ENCODE measurements at places on chromosomes 6 and 20.
A peak's percentile ranks its signal among the peaks of the same experiment; 100 is the strongest.

GRCh38 chr6:132820629-132821381 is 6.4 kb downstream of the RPS12 start:
- peak; percentile 9 for DNase-seq

DNA sequence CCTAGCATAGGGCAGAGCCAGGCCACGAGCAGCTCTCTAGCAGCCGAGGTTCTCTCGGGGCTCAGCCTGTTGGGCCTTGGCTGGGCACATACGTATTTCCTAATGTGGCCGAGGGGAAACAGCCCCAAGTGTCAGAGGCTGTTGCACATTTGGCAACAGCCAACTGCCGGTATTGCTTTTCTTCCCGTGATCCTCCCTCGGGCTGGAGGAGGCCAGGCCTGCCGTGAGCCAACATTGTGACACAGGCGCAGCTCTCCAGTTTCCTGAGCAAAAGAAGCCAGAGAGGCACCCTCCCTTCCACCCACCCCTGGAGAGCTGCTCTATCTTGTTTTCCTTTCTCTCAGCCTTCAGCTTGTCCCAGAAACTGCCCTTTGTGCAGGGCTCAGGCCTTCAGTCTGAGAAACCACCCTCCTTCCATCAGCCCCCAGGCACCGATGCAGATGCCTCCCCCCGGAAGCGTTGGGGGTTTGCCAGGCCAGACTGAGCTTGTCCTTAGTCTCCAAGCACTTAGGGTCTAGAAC is 5.1 kb upstream of the BPI start:
- no peak for DNase-seq

DNA sequence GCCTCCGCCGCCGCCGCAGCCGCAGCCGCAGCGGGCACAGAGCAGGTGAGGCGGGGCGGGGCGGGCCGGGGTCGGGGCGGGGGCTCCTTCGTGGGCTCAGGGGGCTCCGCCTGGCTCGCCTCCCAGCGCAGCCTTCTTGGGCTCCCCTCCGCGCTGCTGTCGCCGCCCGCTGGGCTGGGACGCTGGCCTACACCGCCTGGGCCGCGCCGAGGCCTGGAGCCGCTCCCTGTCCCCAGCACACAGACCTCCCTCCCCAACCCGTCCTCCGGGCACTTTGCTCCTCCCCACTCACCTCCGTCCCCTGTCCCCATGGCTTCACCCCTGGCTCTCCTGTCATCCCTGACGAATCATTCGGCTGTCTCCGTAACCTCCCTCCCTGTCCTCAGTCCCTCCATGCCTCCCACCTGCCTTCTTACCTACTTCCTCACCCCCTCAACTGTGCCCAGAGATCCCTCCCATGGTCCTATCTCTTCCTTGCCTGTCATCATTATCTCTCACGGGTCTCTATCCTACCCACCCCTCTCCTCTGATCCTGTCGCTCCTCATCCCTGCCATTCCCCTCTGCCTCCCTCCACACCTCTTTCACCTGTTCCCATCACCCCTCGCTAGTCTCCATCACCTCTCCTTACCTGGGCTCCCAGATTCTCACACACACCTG is 512 bp downstream of the TTBK1 start:
- DNase-seq: no peak

GRCh38 chr20:64256282-64256935 is 861 bp downstream of the PCMTD2 start:
- peak; percentile 7 for DNase-seq

- no peak for DNase-seq
These were observed 121.4 kb upstream of the TCF21 start for GRCh38 chr6:133767357-133767970.

DNA sequence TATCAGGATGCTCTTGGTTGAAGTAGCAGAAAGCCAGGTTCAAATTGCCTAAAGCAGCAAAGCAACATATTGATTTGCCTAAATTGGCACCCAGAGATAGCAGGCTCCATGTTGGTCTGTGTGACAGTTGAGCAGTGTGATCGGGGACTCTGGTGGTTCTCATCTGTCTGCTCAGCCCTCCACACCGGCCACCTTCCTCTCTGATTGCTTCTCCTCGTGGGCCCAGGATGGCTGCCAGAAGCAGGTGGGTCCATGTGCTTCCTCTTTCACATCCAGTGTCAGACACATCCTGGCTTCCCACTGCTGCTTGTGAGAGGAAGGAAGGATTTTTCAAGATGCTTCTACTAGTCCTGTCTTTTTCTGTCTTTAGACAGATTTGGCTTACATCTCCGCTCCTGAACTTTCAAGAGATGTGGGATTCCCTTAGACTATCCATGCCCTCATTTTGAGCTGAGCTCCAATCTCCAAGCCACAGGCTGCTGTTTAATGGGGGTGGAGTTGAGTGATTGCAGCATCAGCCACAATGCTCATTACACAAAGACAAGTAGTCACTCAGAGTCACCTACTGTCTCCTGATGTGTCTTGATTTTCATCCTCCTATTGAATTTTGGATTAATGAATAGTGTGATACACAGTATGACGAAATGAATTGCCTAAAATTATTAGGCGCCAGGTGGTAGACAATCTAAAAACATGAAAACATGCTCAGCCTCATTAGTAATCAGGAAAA is 122.2 kb downstream of the ZDHHC14 start:
- DNase-seq: no peak

DNA sequence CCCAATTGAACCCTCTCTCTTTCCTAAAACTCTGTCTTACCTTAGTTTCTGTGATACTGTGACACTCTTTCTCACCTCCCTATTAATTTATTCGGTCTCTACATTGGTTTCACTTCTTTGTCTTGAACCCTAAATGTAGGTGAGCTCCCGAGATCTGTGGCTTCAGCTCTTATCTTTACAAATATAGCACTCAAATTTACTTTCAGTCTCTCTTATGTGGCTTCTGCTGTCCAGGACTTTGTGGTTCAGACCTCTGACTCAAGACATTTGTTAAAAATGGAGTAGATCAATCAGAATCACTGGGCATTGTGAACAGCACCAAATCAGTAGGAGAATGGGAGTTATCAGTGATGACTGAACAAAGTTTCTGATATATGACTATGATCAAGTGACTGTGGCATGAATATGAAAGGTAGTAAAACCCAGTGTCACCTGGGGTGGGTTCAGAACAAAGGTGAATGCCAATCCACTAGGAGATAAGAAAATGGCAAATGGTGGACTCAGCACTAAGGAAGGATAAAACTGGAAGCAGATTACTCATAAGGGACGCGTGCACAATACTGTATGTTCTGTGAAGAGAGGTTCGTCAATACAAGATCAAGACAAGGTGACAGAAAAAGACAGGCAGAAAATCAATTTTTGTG is 27.2 kb downstream of the IL17F start:
- no peak for DNase-seq

DNA sequence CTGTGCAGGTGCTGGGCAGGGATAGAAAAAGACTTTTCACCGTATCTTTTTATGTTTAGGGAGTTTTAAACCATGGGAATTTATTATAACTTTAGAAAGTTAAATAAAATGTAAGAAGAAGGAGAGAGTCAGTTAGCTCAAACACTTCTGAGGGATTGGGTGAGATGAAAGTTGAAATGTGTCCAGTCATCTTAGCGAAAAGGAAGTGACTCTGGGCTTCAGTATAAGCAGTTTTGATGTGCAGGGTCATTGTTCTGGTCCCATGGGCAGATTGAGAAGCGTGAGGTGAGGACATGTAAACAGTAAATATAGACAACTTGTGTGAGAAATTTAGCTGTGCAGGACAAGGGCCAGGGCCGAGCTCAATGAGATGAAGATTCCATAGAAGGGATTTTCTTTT is 66.9 kb downstream of the TOX2 start:
- no peak for DNase-seq

DNA sequence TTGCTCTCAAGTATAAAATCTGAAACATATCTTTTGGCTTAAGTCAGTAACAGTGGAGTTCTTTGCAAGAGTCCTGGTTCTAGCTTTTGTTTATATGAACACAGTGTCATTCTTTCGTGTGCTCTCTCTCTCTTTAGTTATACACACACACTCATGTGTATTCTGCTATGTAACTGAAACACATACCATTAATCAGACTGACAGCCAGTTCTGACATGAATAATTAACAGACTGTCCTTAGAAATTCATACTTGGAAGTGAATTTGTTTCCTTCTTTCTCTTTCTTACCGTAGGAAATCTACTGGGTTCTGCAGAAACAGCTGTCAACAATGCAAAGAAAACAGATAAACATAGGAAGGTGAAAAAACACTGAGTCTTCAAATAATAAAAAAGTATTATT is 2.5 kb downstream of the MCM9 start:
- no peak for DNase-seq

GRCh38 chr20:41394931-41395666 is 28.5 kb upstream of the EMILIN3 start:
- no peak for DNase-seq

- DNase-seq: no peak
These were observed 637 bp upstream of the RPF2 start for GRCh38 chr6:110981202-110981600.

- no peak for DNase-seq
These were observed at the start of gene MRAP2 for GRCh38 chr6:84033523-84034451. Gene MRAP2, plus strand, starts transcription at chr6:84033772. Its CDS starts 21,547 bp downstream, at chr6:84055319.

DNA sequence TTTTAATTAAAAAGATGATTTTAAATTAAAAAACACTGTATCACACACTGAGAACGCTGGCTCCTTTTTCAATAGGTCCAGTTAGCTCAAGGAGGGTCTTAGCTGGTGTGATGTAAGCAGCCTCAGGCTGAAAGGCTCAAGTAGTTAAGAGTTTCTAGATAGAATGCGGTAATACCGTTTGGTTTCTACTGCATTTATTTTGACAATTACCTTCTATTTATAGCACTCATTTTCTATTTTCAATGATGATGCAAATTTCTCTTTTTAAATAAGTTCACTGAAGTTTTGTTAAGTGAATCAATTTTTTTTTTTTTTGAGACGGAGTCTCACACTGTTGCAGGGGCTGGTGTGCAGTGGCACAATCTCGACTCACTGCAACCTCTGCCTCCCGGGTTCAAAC is 87.1 kb downstream of the PREX1 start:
- DNase-seq: no peak

- DNase-seq: no peak
These were observed 211.7 kb upstream of the PRND start for GRCh38 chr20:4509825-4510522.

DNA sequence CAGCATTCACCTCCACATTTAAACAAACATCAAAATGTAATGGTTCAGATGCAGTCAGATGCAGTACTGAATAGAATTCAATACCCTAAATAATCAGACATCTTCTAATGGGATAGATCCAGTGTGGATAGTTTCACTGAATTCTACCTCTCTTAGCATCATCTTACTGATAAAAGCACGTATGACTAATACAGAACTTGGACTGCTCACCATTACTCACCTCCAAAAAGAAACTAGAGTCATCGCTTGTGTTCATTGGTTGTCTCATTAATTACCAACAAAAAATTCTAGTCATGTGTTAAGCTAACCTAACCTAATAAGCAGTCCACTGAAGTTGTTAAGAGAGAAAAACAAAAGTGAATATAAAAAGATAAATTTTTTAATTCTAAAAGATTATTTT is 165.9 kb upstream of the IRAK1BP1 start:
- no peak for DNase-seq

DNA sequence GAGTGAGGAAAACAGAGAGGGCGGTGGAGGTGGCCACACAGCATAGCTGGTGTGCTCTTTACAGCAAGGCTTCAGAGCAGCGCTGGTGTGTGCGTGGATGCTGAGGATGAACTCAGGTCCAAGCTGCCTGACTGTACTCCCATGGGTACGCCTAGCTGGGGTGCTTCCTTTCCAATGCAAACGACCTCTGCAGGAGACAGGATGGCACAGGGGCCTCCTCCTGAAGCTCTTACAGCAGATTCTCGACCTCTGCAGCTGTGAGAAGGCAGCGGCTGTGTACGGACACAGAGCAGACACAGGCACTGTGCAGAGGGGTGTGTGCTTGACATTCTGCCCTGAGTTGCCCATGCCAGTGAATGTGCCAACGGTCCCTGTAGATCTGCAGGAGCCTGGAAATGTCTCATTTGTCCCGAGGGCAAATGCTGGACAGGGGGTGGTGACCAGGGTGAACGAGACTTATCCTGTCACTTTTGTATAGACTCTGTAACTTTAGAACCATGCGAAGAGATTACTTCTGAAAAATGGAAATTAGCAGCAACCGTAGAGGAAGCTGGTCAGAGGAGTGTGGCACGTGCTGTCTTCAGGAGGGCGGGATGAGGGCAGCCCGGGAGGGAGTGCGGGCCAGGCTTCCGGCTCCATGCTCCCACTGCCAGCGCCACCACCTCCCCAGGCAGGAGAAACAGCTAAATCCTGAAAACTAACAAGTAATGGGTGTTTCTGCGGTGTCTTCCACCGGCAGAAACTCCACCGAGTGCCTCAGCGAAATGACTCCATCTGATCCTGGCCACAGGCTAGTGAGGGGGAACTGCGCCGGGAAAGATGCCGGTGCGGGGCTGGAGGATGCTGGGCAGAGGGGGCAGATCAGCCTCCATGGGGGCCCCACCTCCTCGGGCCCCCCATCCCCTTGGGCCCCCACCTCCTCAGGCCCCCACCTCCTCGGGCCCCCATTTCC is 120.9 kb upstream of the RPS6KA2 start:
- no peak for DNase-seq

DNA sequence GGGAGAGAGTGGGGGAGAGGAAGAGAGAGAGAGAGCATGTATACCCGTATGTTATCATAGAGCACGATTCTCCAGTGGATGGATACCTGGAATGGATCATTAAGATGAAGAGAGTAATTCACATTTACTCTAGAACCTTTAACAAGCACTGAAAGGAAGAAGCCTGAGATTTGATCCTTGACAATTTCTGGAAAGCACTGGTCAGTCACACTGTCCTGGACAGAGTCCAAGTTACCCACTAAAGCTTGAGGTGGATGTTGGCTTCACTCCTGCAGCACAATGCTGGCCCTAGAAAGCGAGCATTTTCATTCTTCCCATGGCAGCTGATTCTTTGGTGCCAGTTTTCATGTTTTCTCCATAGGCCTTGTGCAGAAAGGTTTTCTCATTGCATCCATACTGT is 25.6 kb downstream of the NFYA start:
- DNase-seq: no peak

DNA sequence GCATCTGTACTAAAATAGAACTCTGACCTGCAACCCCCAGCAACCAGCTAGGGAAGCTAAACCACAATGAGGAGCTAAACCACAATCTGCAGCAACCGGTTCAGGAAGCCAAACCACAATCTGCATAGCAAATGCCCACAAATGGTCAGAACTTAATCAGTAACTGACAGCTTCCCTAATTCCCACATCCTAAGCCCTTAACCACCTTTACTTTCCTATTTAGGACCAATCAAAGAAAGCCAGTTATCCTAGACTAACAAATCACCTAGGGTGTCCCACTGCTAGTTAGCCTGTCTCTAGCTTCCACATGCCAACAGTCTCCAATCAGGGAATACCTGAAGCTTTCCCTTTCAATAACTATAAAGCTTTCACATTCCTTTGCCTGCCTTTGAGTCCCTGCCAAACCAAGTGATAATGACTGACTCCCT is 424.6 kb upstream of the PTCHD4 start:
- no peak for DNase-seq
